Nephron progenitor cell (in vitro differentiated cells): ENCODE measurements at places on chromosomes 12 and 14.

GRCh38 chr12:64997858-64998257, 123.2 kb downstream of the WIF1 start:
- no peak for DNase-seq

DNA sequence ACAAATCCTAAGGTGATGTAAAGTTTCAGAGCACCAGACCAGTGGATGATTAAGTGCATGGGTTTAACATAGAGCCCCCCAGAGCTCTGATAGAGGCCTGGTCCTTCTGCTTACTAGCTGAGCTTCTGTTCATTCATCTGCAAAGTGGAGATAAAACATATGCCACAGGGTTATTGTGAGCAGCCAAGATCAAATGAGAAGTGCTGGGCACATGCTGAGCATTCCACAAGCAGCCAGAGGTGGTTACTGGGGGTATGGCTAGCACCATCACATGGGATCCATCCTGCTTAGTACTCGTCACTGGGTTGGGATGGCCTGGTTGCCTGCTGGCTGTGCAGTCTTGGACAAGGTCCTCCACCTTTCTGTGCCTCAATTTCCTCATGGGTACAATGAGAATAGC, 18.0 kb upstream of the SMUG1 start:
- no peak for DNase-seq

GRCh38 chr14:99270458-99271220, 1.4 kb downstream of the BCL11B start:
- peak; percentile 58 for DNase-seq

DNA sequence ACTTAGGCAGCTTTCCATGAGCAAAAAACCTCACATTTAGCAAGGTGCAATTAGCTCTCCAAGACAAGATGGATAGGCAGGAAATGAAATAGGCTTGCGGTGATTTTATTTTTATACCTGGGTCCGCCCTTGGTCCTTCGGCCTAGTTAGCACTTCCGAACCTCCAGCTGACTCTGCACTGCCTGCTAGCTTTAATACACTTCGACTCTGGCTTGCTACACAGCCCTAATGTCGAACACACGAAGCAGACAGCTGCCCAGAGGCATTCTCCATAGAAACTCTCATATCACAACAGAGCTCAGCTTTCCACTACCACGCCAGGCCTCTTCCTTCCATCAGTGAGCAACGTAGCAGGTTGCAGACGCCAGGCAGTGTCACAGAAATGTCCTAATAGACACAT, 688.0 kb downstream of the VRK1 start:
- no peak for DNase-seq

GRCh38 chr12:113093409-113094101, 37.0 kb downstream of the DTX1 start:
- no peak for DNase-seq

GRCh38 chr12:68397566-68398158, 65.5 kb upstream of the MDM1 start:
- DNase-seq: no peak

DNA sequence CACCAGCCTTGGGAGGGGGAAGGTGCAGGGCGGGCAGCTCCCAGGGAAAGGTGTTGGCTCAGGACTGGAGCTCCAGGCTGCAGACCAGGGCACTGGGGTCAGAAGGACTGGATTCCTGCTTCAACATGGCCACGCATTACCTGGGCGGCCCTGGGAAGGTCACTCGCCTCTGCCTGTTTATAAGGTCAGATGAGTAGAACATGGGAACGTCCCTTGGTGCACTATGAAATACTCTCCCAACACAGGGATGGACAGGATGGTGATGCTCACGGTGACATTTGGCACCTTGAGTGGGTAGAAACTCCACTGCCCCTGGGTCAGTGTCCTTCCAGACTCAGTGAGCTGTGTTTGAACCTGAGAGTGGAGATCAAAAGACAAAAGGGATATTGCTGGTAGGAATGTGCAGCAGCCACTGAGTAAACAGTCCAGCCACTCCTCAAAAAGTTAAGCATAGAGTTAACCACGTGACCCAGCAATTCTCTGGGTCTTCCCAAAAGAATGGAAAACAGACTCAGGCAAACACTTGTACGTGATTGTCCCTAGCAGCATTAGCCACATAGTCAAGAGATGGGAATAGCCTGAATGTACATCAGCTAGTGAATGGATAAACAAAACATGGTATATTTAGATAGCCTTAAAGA, 9.1 kb upstream of the BDKRB2 start:
- DNase-seq: no peak

GRCh38 chr14:23056145-23056955, 970 bp downstream of the CDH24 start:
- peak; percentile 81 for DNase-seq

GRCh38 chr12:60872850-60873713, 1277.3 kb downstream of the SLC16A7 start:
- no peak for DNase-seq

GRCh38 chr12:52582971-52583456, 9.4 kb upstream of the KRT74 start:
- DNase-seq: peak; percentile 74

DNA sequence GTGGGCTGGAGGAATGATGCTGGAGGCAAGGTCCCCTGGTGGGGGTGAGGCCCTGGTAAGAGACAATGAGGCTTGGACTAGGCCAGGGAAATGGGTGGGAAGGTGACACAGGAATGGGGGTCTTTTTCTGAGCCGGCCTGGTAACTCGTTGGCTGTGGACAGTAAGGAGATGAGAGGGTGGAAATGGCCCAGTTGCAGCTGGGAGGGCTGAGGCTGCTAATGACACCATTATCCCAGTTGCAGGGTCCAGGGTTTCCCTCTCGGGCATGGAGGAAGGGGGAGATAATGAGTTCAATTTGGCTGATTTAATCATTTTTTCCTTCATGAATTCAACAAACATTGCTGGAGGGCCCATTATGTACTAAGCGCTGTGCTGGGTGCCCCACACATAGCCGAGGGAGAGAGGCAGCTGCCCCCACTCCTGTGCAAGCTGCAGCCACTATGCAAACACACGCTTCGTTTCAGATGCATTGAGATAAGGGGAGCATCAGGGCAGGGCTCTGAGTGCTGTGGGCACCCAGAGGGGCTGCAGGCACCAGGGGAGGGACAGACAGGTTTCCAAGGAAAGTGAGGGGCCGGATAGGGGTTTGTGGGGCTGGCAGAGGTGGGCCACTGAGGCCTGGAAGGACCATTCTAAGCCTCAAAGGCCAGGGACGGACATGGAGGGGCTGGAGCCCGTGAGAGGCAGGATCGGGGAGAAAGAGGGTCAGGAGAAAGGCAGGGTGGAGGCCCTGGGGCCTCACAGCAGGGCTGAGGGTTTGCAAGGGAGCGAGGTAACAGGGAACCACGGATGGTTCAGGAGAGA, 43.2 kb upstream of the MEG3 start:
- DNase-seq: no peak

GRCh38 chr12:127081058-127081457, 1185.9 kb upstream of the TMEM132C start:
- DNase-seq: no peak

- no peak for DNase-seq
Measured at GRCh38 chr14:63874223-63874622, 21.4 kb downstream of the SYNE2 start.

DNA sequence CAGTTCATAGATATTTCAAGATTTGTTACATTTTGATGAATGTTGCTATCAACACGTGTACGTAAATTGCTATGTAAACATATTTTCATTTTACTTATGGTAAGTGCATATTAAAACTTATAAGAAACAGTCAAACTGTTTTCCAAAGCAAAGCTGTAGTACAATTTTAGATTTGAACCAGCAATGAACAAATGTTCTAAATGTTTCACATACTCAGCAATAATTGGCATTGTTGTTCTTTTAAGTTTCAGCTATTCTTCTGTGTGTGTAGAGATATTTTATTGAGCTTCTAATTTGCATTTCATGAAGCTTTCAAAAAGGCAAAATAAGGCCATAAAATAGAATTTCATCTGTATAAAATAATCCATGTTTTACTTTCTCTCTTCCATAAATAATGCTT, 1433.2 kb downstream of the LRFN5 start:
- DNase-seq: no peak

GRCh38 chr12:124762791-124763593, 100.7 kb downstream of the SCARB1 start:
- no peak for DNase-seq

- DNase-seq: no peak
Measured at GRCh38 chr12:16154990-16155389, 122.5 kb downstream of the SLC15A5 start.

- DNase-seq: no peak
Measured at GRCh38 chr14:53938136-53938837, 18.3 kb downstream of the BMP4 start.

DNA sequence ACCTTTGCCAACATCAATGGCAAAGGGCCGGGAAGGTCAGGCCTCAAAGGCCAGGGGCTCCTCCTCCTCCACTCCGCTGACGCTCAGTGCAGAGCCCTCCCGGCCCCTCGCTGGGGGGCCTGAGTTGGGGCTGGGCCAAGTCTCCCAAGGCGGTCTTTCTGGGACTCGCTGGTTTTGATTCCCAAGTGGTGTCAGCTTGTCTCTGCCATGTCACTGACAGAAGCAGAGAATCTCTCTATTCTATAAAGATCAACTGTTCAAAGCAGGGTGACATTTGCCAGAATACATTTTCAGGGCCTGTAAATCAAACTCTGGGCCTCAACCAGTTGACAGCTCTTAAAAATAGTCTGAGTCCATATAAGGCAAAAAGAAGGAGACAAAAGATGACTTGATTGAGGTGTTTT, 75.9 kb downstream of the CCDC88C start:
- no peak for DNase-seq

DNA sequence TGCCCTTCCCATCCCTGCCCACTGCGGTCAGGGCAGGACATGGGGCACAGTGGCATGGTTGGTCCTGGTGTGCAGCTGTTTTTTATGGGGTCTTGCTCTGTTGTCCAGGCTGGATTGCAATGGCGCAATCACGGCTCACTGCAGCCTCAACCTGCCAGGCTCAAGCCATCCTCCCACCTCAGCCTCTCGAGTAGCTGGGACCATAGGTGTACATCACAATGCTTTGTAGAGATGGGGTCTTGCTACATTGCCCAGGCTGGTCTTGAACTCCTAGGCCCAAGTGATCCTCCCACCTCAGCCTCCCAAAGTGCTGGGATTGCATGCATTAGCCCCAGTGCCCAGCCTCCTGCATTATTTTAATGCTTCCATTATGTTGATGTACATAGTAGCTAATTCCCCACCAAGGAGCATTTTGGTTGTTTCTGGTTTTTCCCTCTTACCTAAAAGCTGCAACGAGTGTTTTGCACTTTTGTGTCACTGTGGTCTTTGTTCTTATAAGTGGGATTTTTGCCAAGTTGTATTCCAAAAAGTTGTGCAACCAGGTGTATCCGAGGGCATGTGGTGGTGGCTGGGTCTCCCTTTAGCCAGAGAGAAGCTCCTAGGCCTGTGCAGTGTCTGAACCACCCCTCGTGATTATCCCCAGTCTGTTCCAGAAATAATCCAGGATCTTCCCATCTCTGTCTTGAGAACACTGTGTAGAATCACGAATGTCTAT, 10.3 kb downstream of the TCHP start:
- no peak for DNase-seq

DNA sequence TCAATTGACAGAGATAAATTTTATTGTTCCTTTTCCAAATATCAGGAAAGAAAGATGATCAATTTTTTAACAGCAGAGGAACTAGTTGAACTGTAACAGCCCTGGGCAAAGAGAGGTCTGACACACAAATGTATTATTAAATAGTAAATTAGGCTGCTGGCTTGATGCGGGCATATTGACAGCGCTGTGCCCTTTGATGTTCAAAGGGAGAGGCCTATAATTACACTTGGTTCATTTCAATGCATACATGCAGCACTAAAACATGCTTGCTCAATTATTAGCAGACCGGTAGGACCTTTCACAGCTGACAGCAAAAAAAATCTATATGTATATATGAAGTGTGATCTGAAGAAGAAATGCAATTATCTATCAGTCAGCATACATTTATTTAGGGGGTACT, 219.8 kb downstream of the SLC2A13 start:
- no peak for DNase-seq

DNA sequence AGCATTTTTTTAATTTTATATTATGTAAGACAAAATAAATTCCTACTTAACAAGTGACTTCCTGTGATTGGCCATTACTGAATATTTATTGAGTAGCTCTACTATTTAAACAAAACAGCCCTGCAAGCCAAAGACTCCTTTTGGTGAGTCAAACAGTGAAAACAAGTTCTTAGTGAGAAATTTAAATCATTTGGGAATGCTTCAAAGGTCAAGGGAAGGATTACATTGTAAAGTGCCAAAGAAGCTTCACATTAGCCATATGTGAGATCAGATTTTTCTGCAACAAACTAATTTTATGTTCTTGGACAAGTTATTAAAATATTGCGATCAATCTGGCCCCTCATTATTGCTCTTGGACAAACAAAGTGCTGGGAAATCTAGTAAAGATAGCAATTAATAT, 795.4 kb upstream of the MGAT4C start:
- no peak for DNase-seq

- DNase-seq: no peak
Measured at GRCh38 chr12:122517877-122518276, 8.9 kb downstream of the RSRC2 start.

GRCh38 chr14:93012951-93013719, 90.2 kb downstream of the CHGA start:
- DNase-seq: no peak

GRCh38 chr12:121992059-121992879, 29.4 kb upstream of the BCL7A start:
- DNase-seq: no peak

DNA sequence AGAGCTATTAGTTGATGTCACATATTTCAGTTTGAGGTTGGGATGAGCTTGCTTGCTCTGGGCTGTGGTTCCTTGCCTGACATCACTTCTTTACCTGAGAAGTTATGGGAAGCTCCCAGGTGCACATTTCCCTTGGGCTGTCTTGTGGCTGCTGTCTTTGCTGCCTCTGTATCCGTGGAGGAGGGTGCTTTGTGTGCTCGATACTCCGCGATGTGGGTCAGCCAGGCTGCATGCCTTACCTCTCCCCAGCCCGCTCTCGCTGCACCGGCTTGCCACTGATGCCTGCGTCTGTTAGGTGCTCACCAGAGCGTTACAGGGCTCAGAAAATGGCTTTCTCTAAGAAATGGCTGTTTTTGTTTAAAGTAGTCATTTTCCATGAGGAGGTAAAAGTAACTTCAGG, 19.6 kb downstream of the PELI2 start:
- peak; percentile 61 for DNase-seq

- no peak for DNase-seq
Measured at GRCh38 chr12:99453836-99454538, 193.6 kb upstream of the GARIN6 start.

GRCh38 chr12:54017878-54018467, 9.2 kb downstream of the HOXC8 start:
- DNase-seq: peak; percentile 85

DNA sequence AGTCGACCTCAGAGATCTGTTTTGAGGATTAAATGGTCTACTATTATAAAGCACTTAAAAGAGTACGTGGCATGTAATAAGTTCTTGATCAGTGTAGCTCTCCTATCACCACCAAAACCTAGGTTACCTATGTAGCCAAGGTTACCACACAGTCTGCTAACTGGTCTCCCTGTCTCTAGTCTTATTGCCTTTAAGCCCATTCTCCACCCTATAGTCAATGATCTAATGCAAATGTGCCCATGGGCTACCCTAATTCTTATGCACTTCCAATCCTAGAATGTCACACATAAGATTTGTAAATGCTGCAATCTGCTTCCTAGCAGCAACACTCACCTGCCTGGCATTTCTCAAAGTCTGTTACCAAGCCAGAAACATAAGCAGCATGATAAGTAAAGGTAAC, 44.9 kb downstream of the C2CD5 start:
- no peak for DNase-seq
